Hippocampal formation (tissue), 2 donors: ENCODE measurements at places on chromosomes 5 and 9.
A peak's percentile ranks its signal among the peaks of the same experiment; 100 is the strongest.

- DNase-seq = peak; percentile 18
These were observed 26.0 kb downstream of the SGTB start for GRCh38 chr5:65695896-65696295.

DNA sequence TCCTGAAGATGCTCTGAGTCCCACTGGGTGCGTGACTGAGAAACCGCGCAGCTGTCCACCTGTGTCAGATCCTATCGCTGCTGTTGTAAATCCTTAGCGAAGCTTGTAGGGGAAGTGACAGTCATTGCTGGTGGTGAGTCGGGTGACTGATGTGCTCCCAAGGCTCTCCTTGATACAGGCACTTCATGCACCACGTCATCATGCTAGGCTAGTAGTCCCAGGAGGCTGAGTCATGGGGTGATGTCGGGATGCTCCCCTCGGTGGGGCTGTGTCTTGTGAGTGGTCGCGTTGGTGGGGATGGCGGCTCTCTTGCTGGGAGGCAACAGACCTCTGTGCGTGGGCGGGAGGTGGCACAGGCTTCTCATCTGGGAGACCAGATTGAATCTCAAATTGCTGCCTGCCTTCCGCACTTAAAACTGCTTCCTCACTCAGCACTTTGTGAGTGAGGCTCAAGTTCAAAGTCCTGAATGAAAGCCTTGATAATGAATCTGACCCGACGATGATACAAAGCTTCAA lies 84.7 kb downstream of the CSNK1A1 start:
- DNase-seq = no peak

GRCh38 chr5:134584662-134585061 lies 48.0 kb downstream of the SAR1B start:
- no peak for DNase-seq

DNA sequence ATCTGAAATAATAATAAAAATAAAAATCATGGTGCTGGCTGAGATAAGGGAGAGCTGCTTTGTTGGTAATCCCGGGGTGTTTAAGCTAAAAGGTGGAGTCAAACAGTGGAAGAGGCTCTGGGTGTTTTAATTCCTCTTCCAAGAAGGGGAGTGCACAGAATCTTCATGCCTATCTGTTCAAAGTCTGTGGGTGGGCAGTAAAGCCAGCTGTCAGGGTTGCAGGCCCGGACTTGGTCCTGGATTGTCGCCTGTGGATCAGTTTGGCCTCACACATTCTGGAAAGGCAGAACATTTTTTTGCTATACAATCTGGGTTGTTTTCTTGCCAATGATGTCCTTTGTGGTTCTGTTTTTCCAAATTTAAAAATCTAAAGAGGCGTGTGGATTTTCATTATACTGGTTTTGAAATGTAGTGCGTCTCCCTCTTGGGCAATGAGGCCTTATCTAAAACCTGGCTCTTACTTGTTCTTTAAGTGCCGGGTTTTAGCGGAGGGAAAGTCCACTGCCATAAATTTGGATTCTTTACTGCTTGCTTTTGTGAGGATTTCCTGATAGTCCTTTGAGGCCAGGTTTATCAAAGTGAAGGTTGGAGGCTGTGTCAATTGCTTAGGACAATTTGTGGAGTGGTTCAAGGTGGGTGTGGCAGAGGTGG lies 5.8 kb downstream of the ANKDD1B start:
- no peak for DNase-seq

DNA sequence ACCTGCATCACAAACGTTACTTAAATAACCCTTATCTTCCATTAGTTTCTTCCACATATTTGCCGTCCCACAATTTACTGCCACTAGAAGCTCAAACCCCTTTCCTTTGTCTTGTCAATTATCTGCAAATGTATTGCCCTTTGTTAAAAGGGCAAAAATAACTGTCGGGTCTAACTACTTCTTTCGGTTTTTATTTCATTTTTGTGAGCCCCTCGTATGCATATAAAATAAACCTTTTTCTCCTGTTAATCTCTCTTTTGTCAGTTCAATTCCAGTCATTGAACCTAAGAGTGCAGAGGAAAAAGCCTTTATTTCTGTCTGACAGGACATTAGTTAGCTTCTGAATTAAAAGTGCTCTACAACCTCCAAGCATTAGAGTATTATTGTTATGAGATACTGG lies 45.5 kb downstream of the TMEM215 start:
- no peak for DNase-seq
